ENCODE measurements at places on chromosomes 2 and 18. TPM values are rescaled to one million over a fixed set of nuclear protein-coding genes. Genes with fewer than 3 reads are reported as not detected.
A peak's percentile ranks its signal among the peaks of the same experiment; 100 is the strongest.

DNA sequence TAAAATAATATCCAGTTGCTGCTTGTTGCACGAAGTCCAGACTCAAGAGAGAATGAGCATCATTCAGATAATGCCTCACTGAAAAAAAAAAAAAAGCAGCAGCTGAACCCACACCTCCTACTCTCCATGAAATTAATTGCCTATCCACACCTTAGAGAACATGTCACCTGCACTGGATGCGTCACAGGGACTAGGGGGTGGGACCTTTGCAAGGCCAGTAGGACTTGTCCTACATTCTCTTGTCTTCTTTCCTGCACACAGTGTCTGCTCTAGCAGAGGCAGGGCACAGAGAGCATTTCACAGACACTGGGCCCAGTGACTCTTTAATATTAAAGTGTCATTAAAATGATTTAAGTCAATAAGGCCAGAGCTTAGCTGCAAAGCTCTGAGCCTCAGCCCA lies at the start of gene ABCA12:
ABCA12 (minus strand) TSS at position 148 of the 400 bp plus-strand sequence. CDS start 418 bp downstream, outside the sequence.
- no peaks in the 10 kb centered on the region for H3K4me1 ChIP-seq
- no peak within 1 kb of the TSS for H3K4me3 ChIP-seq
- H3K27me3 ChIP-seq, result peaks cover 14% of the 10 kb centered on the region
- no peaks in the 10 kb centered on the region for H3K36me3 ChIP-seq
- no peak within 1 kb of the TSS for H3K27ac ChIP-seq

DNA sequence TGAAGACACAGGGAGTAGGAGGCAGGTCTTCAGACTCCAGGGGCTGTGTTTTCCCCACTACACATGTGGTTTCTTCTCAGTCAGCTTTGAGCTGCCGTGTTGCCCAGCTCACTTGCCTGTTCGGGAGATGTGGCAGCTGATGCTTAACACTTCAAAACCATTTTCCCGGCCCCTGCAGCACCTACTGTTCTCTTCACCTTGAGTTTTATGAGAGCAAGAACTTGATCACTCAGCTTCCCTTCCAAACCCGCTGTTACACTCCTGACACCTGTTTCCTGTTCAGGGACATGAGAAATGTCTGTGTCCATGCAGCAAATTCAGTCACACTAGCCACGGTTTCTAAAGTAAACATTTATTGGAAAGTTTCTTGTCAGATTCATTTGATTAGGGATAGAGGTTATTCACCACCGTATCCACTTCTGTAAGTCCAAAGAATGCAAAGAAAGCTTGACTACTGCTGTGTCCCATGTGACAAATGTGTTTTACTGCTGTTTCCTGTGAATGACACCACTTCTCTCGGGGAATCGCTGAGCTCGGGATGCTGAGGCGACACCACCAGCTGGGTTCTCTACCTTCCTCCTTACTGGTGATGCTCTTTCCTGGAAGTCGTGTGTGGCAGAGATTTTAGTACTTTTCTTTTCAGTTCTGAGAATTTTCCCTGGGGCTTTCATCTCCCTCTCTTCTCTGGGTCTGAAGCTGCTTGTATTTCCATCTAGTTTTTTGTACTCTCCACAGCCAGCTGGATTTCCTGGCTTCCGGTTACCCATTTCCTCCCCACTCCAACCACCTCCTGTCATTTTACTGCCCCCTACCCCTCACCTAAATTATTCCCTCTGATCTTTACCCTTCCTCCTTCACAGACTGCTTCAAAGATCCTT lies 91.7 kb downstream of the KLF7 start:
- H3K4me1 ChIP-seq, result peaks cover 34% of the 10 kb centered on the region
- peaks cover 5% of the 10 kb centered on the region for H3K27me3 ChIP-seq
- DNase-seq, result peak; percentile 66
- H3K27ac ChIP-seq, result peak overlapping the region; percentile 87

DNA sequence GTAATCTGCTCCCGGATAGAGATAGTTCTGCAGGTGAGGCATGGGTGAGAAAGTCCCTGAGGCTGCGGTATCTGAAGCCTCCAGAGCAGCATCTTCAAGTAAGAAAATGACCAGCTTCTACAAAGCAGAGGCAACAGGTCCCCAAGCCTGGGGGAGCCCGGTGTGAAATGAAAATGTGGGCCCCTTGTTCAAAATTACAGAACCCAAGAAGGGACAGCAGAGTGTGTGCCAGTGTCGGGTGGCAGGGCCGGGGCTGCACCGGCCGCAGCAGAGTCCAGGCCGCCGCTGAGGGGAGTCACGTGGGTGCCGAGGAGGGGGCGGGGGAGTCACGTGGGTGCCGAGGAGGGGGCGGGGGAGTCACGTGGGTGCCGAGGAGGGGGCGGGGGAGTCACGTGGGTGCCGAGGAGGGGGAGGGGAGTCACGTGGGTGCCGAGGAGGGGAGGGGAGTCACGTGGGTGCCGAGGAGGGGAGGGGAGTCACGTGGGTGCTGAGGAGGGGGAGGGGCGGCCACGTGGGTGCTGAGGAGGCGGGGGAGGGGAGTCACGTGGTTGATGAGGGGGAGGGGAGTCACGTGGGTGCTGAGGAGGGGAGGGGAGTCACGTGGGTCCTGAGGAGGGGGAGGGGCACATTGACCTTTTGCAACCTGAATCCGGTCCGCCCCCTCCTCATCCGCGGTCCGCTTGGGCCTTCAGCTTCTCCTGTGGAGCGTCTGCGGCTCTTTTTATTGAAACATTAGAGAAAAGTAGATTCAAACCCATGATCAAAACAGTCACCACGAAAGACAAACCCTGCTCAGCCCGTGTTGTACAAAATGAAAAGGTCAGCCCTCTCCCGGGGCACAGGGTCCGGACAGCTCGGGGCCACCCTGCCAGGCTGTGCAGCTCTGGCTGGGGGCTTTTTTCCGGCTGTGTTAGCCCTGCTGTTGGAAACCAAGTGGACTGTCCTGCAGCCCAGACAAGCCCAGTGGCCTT lies 10.4 kb downstream of the COLEC11 start:
- peak; percentile 49 for DNase-seq
- H3K36me3 ChIP-seq, result no peaks in the 10 kb centered on the region
- H3K27ac ChIP-seq, result peak overlapping the region; percentile 57
- H3K27me3 ChIP-seq, result no peaks in the 10 kb centered on the region
- H3K4me1 ChIP-seq, result peaks cover 2% of the 10 kb centered on the region

DNA sequence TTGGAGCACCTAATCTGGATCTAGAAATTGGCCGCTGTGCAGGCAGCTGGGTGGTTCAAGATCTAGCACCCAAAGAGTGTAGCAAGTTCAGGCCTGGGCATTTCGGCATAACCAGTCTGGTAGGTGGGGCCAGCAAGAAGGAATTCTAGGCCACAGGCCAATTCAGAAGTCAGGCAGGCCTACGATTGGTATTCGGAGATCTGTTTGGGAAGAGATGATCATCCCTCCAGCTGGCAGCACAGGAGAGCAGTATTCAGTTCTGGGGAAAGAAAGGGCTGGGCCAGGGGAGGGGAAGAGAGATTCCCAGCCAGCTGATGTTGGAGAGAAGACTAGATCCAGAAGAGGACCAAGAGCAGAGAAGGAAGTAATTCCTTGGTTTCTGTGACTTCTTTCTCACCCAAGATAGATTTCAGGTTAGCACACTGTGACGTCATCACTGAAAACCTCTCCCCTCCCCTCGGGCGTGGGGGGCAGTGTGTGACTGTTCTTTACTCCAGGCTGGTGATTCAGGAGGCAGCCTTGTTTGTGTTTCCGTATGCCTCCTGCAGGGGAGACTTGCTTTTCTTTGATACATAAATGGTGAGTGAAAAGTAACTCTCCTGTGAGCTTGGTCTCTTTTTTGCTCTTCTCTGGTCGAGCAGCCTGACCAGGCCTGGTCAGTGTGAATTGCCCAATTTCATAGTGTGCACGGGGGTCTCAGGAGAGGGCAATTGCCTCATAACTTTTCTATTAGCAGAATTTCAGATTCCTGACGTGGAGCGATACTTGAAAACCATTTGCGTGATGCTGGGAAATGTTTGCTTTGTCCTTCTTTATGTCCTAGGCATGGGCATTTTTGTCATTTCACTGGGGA lies 61.1 kb downstream of the MEIS1 start:
- DNase-seq, result no peak
- H3K4me1 ChIP-seq, result no peaks in the 10 kb centered on the region
- H3K4me3 ChIP-seq, result no peak overlapping the region
- H3K27me3 ChIP-seq, result no peaks in the 10 kb centered on the region

DNA sequence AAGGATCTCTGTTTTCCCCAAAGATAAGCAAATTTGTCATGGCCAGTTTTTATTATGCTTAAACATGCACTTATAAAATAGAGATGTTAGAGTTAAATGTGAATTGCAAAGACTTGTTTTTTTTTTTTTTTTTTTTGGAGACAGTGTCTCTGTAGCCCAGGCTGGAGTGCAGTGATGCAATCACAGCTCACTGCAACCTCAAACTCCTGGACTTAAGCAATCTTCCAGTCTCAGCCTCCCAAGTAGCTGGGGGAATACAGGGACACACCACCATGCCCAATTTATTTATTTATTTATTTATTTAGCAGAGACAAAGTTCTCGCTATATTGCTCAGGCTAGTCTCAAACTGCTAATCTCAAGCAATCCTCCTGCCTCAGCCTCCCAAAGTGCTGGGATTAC lies 15.1 kb downstream of the PHOSPHO2 start:
- H3K27me3 ChIP-seq, result no peaks in the 10 kb centered on the region
- no peak for DNase-seq
- H3K27ac ChIP-seq, result no peak overlapping the region
- no peaks in the 10 kb centered on the region for H3K4me1 ChIP-seq

DNA sequence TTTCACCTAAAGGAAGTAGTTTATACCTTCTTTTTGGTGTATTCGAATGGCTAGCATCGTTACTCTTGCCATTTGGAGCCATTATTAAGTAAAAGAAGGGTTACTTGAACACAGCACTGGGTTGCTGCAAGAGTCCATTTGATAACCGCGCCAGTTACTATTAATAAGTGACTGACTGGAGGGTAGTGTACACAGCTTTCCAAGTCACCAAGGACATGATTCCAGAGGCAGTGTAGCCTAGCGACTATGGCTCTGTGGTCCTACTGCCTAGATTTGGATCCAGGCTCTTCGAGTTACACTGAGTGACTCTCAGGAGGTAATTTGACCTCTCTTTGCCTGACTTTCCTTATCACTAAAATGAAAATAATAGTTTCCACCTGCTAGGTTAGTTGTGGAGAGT lies 206.8 kb downstream of the MEIS1 start:
- H3K36me3 ChIP-seq, result no peaks in the 10 kb centered on the region
- no peaks in the 10 kb centered on the region for H3K4me1 ChIP-seq
- no peak overlapping the region for H3K27ac ChIP-seq
- no peaks in the 10 kb centered on the region for H3K27me3 ChIP-seq
- no peak for DNase-seq

DNA sequence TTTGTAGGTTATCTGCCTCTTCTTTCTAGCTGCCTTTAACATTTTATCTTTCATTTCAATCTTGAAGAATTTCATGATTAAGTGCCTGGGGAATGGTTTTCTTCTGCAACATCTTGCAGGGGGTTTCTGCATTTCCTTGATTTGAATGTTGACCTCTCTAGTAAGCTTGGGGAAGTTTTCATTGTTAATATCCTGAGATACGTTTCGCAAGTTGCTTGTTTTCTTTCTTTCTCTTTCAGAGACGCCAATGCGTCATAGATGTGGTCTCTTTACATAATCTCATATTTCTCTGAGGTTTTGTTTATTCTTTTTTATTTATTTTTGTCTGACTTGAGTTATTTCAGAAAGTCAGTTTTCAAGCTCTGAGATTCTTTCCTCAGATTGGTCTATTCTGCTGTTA lies 225.7 kb downstream of the XIRP2 start:
- DNase-seq, result no peak
- H3K4me3 ChIP-seq, result no peak overlapping the region
- H3K27me3 ChIP-seq, result no peaks in the 10 kb centered on the region
- H3K4me1 ChIP-seq, result no peaks in the 10 kb centered on the region
- H3K27ac ChIP-seq, result no peak overlapping the region
- no peaks in the 10 kb centered on the region for H3K36me3 ChIP-seq

DNA sequence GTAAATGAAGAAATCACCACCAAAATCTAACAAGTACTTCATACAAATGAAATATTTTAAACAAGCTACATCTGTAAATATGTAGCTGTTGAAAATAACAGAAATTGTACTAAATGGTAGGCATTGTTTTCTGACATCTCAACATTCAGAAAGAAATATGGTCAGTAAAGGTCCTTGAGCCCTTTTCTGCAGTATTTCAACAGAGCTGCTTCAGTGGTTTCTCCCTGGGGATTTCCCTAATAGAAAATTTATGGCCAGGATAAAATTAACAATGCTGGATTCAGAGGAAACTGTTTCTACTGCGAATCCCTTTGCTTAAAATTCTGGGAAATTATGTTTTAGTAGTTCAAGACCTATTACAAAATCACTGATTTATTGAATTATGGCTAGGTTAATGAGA lies 256.6 kb downstream of the PIEZO2 start:
- H3K27ac ChIP-seq, result no peak overlapping the region
- no peak for DNase-seq
- H3K4me1 ChIP-seq, result no peaks in the 10 kb centered on the region
- H3K36me3 ChIP-seq, result no peaks in the 10 kb centered on the region
- no peak overlapping the region for H3K4me3 ChIP-seq

- no peak overlapping the region for H3K27ac ChIP-seq
- DNase-seq, result no peak
- peaks cover 4% of the 10 kb centered on the region for H3K4me1 ChIP-seq
- H3K36me3 ChIP-seq, result no peaks in the 10 kb centered on the region
- H3K27me3 ChIP-seq, result peaks cover 15% of the 10 kb centered on the region
- H3K4me3 ChIP-seq, result no peak overlapping the region
Measured at GRCh38 chr2:85064927-85065577, 68.1 kb upstream of the TCF7L1 start.

GRCh38 chr2:184047536-184047935 lies 550.8 kb upstream of the ZNF804A start:
- H3K27me3 ChIP-seq, result no peaks in the 10 kb centered on the region
- no peaks in the 10 kb centered on the region for H3K36me3 ChIP-seq
- no peak overlapping the region for H3K27ac ChIP-seq
- DNase-seq, result no peak
- H3K4me1 ChIP-seq, result no peaks in the 10 kb centered on the region

- no peak for DNase-seq
- no peak overlapping the region for H3K4me3 ChIP-seq
- H3K27ac ChIP-seq, result no peak overlapping the region
- H3K36me3 ChIP-seq, result no peaks in the 10 kb centered on the region
- H3K4me1 ChIP-seq, result no peaks in the 10 kb centered on the region
Measured at GRCh38 chr18:6633310-6633709, 96.2 kb upstream of the ARHGAP28 start.

- no peak for DNase-seq
- peaks cover 11% of the 10 kb centered on the region for H3K4me1 ChIP-seq
- peak overlapping the region; percentile 39 for H3K27ac ChIP-seq
- H3K4me3 ChIP-seq, result no peak overlapping the region
- no peaks in the 10 kb centered on the region for H3K27me3 ChIP-seq
- H3K36me3 ChIP-seq, result peaks cover 4% of the 10 kb centered on the region
Measured at GRCh38 chr2:7795778-7796563, 878.8 kb downstream of the RNF144A start.

- no peaks in the 10 kb centered on the region for H3K4me1 ChIP-seq
- H3K27me3 ChIP-seq, result peaks cover 2% of the 10 kb centered on the region
- no peak overlapping the region for H3K27ac ChIP-seq
- DNase-seq, result no peak
Measured at GRCh38 chr2:151872463-151872862, 44.2 kb upstream of the ARL5A start.

TUBA3E gene
- total RNA-seq, result not detected

L3MBTL4 gene
- not detected for total RNA-seq

IL36A gene
- not detected for total RNA-seq

MOGAT1 gene
- total RNA-seq, result not detected

DOK6 gene
- not detected for total RNA-seq

PDCD1 gene
- 20.3 TPM for total RNA-seq

TMEM247 gene
- not detected for total RNA-seq

ABCG5 gene
- total RNA-seq, result not detected

Data from activated CD8-positive, alpha-beta T cell treated with anti-CD3 and anti-CD28 coated beads for 36 hours (primary cell).